ENCODE measurements at places on chromosomes 6 and 20.

- no peak for DNase-seq
Measured at GRCh38 chr20:56002908-56003800, 2.2 kb downstream of the CBLN4 start.

GRCh38 chr20:53974785-53975555, 95.4 kb downstream of the BCAS1 start:
- no peak for DNase-seq

DNA sequence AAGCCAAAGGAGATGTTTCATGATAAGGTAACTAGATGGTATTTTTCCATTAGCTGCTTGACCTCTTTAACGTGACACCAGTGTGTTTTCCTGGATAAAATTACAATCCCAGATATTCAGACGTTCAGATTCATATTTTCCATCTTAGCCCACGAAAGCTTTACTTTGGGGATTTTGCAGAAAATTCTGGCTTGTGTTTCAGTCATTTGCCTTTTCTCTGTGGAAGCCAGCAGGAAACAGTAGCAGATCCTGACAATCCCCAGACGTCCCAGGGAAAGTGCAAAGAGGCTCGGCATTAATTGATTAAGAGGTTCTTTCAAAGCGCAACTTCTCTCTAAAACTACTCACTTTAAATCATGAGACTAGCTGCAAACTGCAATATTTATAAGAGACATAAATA, 243.6 kb downstream of the UST start:
- DNase-seq = no peak

DNA sequence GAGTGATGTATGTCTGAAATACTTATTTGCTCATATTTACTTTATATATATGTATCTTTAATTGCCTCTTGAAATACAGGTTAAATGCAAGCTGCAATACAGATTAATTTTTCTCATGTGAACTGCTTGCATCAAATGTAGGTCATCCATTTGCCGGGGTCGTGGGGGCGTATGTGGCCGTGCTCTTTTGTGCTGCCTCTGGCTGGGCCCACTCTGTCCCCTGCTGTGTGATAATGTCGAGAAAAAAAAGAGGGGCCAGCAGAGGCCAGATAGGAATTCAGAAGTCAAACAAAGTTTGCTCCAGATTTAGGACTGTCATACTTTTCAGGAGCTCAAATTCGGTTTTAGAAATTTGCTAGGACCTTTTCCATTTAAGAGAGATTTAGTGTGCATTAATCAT, 459.6 kb upstream of the SOX4 start:
- DNase-seq = no peak

DNA sequence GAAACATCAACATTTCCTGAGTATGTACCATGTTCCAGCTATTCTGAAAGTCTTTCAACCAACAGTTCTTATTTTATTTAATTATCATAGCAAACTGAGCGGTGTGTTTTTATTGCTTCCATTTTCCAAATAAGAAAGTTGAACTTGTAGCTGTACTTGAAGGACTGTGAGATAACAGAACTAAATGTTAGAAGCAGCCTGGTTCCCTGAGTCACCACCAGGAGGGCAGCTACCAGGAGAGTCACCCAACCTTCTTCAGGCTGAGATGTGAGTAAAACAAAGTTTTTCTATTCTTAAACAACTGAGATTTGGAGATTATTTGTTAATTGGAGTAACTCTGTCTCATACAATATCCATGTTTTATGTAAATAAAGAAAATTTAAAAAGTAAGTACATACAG, 403.4 kb downstream of the PKHD1 start:
- DNase-seq = no peak

GRCh38 chr6:136947037-136947436, 24.9 kb downstream of the SLC35D3 start:
- DNase-seq = no peak

DNA sequence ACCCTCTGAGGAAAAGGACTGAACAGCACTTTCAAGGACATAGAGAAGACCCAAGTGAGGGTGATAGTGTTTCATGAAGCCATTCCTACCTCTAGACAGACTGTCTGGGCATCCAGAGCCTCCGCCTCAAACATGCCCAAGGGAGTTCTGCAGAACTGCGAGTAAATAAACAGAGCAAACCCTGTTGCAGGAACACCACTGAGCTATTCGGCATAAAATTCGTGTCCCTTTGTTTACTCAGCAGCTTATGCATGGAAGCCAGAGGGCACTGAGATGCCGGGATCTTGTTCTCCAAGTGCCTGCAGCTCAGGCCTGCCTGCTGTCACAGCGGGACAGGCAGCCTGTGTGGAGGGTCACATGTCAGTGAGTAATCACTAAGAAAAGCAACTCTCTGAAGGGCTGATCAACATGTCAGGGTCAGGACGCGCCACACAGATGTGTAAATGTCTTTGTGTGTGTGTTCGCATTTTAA, 164.9 kb upstream of the HEY2 start:
- peak; percentile 21 for DNase-seq

DNA sequence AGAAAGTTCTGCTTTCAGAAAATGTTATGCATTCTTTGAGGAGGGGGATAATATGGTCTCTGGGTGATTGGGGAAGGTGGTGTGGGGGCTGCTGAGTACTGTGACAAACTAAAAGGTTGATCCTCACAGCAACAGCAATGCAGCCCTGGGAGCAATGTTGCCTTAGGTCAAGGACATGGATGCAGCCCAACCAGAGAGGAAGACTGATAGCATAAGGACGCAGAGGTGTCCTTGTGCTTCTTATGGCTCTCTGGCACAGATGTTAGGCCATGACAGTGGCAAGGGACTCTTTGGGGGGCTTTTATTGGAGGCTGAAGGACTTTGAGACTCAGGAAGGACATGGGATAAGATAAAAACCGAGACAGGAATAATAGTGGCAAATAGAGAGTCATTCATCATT, 186.2 kb upstream of the PHACTR1 start:
- DNase-seq = no peak

GRCh38 chr6:15359335-15359862, 113.5 kb downstream of the JARID2 start:
- no peak for DNase-seq

DNA sequence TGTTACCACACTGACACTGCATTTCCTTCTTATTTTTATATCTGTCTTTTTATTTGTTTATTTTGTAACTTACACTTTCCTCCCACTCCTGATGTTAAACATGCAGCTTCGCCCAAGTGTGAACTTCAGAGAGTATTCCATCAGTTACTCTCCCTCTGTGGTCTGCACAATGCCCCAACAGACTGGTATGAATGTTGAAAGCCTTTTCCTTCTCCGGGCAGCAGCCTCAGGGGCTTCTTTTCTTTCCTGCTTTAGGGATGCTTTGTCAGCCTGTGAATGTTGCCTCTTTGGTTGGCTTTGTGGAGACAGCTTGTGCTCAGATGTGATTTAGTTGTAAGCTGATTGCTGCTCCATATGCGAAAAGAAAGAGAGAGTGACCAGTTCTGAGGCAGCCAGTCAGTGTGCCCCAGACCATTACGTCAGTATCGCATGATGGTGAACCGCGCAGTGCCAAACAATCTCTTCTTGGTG, 44.0 kb downstream of the SMPDL3A start:
- DNase-seq = no peak

- DNase-seq = peak; percentile 79
Measured at GRCh38 chr20:47610247-47610944, 108.7 kb downstream of the NCOA3 start.

GRCh38 chr6:63790334-63790733, 154.7 kb downstream of the PHF3 start:
- no peak for DNase-seq

DNA sequence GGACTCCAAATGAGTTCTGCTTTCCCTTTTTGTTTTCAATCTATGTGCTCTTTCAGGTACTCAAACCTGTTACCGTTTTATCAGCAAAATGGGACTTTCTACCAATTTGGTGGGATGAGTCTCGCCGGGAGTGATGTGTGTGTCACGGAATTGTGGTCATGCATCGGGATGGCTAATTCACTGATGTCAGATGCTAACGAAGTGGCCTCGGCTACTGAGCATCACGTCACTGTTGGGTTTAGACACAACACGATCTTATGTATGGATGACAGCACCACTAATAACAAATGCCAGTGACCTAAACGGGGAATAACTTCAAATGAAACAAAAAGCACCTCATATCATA, 1.6 kb upstream of the PCK1 start:
- DNase-seq = no peak

DNA sequence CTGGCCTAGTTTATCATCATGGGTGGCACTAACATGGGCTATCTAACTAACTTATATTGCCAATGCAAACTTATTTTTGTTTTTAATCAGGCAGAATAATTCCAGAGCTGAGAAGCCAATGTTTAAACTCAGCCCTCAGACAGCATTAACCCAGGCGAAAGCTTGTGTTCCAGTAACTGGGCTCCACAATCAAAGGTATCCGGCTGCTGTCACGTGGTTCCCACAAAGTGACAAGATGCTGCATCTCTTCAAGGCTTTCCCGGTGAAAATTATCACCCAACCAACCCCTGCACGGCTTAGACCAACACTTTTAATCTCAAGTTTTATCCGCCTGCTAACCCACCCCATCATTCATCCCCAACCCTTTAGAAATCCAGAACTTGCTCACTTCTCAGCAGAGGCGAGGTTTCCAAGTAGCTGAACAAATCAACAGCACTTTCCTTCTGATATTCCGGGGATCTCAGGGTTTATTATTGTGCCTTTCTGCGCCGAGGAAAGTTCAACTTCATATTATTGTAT, 885 bp downstream of the MTCL3 start:
- DNase-seq = no peak

DNA sequence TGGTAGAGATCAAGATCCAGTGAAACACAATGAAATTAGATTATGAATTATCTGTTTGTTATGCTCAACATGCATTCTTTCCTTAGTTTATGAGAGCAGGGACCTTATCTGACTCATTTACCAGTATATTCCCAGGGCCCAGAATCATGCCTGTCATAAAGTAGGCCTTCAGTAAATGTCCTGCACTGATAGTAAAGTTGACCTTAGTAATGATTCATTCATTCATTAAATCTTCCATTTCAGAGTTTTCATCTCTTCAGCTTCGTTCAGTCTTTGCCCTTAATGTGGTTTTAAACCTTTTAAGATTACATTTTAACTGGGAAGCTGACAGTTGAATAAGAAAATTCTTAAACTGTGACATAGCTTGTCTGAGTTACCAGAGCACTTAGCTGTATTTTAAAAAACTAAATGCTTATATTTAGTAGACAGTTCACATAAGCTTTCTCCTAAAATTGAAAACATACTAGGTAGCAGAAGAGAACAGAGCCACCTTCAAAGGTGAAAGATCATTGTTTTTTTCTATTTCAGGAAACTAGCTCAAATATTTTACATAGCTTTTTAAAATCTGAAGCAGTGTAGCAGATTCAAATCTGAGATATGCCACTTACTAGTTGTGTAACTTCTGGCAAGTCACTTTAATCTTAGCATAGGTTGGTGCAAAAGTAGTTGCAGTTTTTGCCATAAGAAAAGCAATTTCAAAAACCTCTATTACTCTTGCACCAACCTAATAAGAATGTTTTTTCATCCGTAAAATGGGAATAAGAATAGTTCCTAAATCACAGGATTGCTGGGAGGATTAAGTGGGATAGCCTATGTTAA, 41.4 kb downstream of the MCM8 start:
- DNase-seq = no peak

- no peak for DNase-seq
Measured at GRCh38 chr20:58117944-58118343, 110.5 kb downstream of the ANKRD60 start.

DNA sequence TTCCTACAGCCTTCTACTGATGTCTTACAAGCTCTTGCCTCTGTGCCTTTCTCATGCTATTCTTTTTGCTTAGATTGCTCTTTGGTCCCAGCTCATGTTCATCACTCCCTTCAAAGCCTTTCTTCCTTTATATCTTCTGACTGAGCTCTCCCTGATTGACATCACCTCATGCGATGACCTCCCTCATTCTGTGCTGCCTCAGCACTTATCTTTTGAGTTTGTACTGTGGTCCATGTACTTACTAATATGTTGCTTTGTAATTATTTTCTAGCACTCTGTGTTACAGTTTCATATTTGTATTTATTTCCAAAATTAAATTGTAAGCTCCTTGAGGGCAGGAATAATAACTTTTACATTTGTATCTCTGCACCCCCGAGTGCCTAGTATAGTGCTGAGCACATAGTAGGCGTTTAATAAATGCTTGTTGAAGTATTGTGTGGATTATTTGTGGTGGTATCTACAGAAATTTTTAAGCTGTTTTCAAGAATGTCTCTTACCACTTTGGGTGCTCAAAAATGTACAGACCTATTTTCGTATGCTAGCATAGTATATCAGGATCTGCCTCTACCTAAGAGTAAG, 17.4 kb downstream of the ZKSCAN8 start:
- no peak for DNase-seq
